ENCODE measurements at places on chromosomes 3 and 15.

DNA sequence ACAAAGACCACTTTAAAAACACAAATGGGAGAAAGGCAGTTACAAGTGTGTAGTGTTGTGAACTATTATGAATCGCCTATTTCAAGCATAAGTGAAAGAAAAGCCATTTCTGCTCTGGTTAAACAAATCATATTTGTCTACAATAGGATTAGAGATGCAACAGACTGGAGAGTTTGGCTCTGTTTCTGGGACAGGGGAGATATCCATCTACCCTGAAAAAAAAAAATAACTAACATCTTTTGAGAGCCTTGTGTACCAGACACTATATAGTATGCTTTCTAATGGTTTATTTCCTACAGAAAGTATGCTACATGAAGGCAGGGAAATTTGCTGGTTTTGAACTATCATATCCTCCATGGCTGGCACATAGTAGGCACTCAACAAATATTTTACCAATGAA, 106.7 kb upstream of the FHIT start:
- no peak for DNase-seq

DNA sequence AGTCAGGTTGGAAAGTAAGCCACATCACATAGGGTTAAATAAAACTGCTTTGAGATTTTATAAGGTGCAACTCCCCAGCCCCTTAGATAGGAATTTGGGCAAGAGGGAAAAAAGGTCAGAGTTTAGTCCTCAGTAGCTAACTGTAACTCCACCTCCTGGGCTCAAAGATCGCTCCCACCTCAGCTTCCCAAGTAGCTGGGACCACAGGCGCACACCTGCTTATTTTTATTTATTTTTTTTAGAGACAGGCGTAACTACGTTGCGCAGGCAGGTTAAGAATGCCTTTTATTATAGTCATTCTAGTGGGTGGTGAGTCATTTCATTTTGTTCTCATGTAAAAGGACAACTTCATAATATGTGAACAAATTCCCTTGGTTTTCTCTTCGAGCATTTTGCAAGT, 14.7 kb downstream of the TM2D3 start:
- no peak for DNase-seq

DNA sequence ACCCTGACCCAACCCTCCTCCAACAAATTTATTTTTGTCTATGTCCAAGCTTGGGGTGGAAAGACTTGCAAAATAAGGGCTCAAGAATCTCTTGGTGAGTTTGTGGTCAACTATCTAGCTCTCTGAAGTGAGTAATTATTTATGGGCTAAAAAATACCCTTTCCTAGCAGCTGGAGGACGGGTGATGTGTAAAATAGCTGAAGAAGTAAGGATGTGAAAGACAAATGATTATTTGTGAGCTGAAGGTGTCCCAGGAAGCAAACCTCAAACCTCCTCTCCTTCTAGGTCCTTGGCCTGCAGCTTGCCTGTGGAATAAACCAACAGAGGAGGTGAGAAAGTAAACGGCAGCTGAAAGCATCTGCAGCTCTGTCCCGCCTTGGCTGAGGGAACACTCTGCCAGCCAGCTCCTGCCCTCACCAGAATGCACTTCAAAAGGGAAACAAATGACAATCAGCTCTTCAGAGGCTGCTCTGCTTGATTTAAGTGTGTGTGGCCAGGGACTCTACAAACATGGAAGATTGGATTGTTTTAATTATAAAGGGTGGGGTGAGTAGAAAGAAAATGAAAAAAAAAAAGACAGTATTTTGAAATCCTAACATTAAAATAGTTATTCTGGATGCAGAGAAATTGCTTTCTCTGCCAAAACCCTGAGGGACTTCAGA, 60.3 kb downstream of the TM4SF4 start:
- DNase-seq, result no peak

- no peak for DNase-seq
Measured at GRCh38 chr3:110474397-110474796, 597.2 kb upstream of the NECTIN3 start.

GRCh38 chr3:39590806-39591205, 123.3 kb downstream of the MOBP start:
- DNase-seq, result no peak

DNA sequence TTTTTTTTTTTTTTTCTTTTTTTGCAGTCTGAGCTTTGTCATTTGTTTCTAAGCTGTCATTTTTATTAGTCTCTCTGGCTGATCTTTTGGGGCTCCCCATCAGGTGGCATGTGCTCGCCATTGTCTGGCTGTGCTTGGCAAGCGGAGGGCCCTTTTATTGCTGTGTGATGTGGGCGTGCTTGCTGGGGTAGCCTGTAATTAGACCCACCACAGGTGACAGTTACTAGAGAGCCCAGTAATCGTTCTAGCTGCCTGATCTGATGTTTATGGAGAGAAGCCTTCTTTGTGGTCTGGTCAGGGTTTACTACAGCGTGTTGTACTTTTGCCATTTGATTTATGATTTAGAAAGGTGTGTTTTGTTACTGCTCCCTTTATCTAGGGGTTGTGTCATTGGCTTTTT, 179.9 kb downstream of the MCTP2 start:
- no peak for DNase-seq

DNA sequence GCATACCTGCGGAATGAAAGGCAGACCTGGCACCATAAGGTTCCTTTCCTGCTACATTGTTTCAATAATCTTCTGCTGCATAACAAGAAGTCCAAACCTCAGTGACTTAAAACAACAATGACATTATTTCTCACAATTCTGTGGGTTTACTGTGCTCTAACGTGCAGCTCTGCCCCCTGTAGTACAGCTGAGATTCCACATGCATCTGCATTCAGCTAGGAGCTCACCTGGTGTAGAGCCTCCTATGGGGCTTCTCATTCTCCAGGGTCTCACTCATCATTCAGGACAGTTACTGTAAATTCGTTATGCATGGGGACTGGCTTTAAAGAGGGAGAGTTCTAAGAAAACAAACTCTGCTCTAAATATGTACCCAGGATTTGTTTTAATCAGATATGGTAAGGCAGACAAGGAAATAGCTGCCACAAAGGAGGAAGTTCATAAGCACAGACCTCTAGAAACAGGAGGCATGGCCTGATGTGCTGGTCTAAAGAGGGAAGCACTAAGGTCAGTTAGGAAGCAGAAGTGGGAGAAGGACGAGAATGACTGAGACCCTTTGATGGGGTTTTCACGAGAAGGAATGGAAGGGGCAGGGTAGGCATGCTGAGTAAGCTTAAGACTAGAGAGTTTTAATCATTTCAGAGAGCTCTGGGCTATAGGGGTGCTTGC, 347.0 kb downstream of the NEK10 start:
- DNase-seq, result no peak

DNA sequence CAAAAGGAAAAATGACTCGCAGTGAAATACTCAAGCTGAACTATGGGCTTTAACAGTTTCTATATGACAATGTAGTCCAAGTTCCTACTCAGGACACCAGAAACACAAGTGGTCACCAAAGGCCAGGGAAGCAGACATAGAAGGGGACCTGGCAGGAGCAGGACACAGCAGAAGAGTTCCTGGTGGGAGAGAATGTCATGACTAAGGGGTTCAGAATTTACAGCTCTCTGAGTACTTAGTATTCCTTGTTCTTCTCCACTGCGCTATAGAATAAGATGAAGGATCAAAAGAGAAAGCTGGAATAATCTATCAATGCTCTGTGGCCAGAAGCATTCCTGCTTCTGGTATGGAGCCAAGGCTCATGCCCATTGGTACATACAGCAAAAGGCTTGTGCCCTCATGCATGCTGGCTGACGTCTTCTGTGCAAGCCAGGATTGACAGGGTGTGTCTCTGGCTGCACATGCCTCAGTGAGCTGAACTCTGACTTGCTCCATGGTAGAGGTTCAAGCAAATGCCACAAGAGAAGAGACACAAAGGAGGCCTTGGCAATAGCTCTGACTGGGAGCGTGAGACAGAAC, 128.7 kb upstream of the SLC2A2 start:
- DNase-seq, result no peak

DNA sequence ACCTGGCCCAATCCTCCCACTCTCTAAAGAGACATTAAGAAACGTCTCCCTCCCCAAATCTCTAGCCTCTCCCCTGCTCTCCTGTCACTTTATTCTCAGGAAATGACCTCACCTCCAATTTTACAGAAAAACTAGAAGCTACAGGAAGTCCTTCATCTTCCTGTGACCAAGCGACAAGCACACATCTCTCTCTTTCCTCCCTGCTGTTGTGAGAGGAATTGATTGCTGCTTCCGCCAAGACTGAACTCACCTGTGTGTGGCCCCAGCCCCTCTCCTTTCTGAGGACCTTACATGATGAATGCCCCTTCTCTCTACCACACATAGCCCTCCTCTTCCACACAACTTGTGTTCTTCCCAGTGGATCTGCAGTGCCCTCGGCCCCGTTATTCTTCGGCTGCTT, 18.2 kb downstream of the DNAJB8 start:
- no peak for DNase-seq

- DNase-seq, result no peak
Measured at GRCh38 chr15:63274427-63274826, 3.0 kb upstream of the APH1B start.

DNA sequence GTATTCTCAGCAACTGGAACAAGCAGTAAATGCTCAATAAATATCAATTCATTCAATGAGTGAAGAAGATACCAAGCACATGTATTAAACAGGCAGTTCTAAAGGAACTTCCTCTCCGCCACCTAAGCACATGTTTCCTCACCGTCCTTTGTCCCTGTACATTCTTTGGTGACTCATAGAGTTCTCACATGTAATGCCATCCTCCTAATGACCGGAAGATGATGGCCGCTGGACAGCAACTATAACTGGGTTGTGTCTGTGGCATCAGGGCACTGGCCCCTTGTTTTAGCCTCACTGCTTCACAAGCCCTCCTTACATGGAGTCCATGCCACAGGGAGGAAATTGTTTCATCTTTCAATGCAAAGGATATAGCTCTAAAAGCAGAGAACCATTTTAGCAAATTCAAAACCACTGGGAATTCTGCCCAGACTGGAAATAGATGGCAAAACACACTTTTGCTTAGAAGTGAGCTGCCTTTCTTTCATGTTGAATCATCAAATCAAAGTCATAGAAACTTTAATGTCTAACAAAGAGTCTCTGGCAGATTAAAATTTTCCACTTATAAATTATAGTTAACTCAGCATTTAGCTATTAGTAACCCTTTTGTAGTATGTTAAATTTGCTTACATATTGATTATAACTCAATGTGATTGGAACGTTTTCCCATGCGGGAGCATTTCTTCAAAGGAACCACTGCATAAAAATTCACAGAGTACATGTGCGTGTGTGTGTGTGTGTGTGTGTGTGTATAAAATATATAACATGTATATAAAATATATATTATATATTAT, 74.1 kb downstream of the GAP43 start:
- DNase-seq, result no peak

DNA sequence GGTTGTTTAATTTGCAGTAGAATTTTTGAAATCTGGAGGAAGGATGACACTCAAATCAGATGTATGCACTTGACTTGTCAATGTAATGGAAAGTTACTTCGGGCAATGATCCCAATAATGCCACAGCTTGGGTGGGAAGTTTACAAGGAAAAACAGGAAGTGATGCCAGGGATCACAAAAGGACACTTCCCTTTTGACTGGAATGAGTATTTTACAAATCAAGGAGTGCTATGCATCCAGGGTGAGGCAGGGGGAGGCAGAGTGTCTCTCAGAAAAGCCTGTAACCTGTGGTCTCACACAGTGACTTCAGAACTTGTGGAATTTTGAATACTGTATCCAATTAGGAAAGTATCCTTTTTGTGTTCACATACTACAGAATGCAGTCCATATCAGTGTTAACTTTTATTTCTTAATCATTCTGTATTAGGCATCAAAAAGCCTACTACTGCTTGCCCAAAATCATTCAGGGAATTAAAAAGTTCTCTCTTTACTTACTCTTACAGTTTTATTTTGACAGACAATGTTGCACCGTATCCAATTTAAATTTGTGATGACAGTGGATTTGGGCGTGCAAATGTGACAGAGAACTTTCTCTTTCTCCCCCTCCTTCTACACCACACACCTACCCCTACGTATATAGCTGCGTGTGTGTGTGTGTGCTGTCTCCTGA, 445.1 kb downstream of the MECOM start:
- DNase-seq, result no peak

DNA sequence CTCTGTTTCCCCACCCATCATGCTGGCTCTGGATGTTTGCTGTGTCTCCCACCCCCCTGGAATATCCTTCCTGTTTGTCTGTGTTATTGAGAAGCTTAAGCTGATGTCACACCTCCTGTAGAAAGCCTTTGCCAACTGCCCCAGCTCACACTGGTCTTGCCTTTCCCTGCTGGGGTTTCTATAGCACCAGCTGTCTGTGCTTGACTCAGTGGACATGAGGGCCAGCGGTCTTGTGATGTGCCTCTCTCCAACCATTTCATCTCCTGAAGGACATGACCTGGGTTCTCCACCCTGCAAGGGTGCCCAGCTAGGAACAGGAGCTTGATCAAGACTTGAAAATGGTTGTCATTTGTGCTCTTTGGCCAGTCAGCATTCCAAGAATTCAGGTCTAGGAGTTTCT, 14.7 kb downstream of the TMEM40 start:
- DNase-seq, result no peak

GRCh38 chr15:57784081-57784511, 77.6 kb downstream of the POLR2M start:
- DNase-seq, result no peak

DNA sequence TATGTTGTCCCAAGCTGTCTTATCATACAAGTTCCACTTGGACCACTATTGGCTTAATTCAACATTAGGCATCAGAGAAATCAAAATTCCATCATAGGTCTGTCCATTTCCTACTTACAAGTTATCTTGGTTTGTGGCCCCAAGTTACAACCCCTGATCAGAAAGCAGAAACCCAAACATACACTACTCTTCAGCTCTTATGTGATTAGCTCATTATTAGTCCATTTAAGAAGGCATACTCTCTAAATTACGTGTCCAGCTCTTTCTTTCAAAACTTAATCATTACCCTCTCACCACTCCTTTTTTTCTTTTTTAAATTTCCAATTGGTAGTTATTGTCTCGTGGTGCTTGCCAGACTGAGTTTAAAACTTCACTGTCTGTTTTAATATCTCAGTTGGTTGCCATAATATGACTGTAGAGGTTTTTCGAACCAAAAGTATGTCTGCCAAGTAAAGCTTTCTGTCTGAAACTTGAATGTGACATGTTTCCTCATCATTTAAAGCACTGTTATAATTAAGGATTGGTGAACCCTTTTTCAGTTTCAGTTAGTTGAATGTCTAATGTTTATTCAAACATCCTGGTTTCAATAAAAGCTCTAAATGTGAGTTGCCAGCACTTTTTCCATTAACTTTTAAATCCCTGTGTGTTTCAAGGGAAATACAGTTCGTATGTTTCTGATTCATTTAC, 150.3 kb downstream of the SAMMSON start:
- no peak for DNase-seq

- no peak for DNase-seq
Measured at GRCh38 chr3:126927846-126928245, 55.1 kb upstream of the PLXNA1 start.
